Astrocyte (in vitro differentiated cells and primary cell): ENCODE measurements at places on chromosomes 5 and 9.
A peak's percentile ranks its signal among the peaks of the same experiment; 100 is the strongest.

DNA sequence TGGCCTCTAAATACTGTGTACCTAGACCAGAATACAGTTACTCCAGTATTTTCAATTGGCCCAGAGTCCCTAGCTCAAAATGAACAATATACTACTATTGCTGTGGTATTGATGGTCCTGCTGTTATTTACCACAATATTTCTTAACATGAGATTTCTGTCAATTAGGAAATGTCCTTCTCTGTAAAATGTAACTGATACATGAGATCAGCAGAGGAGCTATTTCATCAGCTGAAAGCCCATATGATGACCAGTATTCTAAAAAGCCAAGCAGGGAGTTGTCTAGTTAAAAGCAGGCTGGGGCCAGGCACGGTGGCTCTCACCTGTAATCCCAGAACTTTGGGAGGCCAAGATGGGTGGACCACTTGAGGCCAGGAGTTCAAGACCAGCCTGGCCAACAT is 187.7 kb upstream of the PTGER4 start:
- DNase-seq, result no peak

DNA sequence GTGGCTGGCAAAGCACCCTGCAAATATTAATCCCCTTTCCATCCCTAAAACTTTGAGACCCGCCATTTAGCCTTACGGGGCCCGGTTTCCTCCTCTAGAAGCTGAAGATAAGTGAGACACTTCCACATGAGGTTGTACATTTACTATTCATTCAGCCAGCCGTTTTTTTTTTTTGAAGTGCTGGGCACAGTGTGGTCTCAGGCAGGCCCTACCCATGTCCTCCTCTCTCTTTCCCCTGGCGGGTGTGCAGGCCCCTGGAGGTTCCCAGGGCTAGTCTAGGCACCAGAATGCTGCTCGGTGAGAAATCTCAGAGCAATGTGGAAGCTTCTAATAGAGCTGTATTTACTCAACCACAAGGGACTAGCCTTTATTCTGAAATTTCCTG is 107.4 kb upstream of the LARP1 start:
- DNase-seq, result no peak

DNA sequence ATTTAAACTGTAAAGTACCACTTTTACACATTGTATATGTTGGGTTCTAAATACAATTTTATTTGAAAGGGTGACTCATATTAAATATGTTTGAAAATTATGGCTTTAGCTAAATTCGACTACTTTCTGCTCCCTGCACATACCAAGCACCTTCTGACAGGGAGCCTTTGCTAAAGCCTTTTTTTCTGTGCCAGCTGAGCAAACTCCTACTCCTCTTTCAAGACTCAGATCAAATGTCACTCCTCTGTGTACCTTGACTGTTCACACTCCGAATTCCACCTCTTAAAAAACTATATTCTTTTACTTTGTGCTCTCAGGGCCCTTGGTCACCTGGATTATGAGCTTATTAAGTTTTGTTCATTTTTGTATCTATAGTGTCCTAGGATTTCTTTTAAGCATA is 6.5 kb upstream of the OXCT1 start:
- DNase-seq, result no peak

DNA sequence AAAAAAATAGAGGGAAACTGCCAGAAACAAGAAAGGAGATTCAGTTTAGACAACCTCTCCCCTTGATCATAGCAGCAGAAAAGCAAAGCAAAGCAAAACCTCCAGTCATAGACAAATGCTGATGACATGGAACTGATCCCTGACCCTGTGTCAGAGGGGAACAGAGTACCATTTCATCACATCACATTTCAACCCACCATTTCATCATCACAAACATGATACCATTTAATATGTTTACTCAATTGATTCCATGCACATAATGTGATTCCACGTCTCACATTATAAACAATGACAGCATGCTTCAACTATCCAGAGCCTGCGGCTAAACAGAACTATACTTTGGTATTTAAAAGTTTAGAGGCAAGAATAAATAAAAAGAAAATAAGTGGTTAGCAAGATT is 28.7 kb upstream of the ACOT12 start:
- peak; percentile 83 for DNase-seq

DNA sequence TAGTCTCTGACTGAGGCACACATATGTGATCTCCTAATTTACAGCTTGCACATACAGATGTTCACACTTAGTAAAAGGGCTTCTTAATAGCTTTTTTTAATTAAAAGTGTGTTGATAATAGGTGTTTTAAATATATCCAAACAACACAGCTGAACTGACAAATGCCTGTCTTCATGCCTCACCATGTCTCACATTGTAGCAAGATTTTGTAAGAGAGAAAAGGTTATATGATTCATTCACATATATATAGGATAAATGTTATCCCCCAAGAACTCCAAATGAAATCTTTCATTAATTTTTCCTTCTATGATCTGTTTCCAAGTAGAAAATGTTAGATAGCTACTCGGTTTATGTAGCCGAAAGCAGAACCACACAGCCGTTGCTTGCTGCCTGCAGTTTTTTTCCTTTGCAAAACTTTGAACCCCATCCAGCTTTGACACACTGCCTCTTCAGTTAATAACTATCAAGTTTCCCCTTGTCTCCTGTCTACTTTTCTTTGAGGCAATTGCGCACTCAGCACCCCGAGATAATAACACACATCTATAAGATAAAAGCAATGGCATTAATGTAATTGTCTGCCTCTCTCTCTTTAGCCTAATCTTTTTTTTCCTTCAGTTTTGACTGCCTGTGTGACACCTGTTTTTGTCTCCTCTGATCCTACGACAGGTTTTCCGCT is 299.2 kb downstream of the BNC2 start:
- no peak for DNase-seq
